ENCODE measurements at places on chromosomes 5 and 9. TPM values are rescaled to one million over a fixed set of nuclear protein-coding genes. Genes with fewer than 3 reads are reported as not detected.
A peak's percentile ranks its signal among the peaks of the same experiment; 100 is the strongest.

DNA sequence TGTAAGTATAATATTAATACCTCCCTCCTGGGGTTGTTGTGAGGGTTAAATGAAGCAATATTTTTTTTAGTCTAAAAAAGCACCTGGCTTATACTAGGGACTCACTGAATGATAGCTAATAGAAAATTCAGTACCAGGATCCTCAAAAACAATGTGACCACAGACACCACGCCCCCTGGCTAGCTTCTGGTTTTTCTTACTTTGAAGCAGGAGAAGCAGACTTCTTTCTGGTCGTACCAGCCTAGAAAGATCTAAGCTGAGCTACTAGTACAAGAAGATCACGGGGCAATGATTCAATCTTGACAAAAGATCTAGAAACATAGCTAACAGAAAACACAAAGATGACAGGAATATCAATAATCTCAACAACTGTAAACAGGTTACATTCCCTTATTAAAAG lies 218.5 kb upstream of the SLC30A5 start:
- no peak for DNase-seq

DNA sequence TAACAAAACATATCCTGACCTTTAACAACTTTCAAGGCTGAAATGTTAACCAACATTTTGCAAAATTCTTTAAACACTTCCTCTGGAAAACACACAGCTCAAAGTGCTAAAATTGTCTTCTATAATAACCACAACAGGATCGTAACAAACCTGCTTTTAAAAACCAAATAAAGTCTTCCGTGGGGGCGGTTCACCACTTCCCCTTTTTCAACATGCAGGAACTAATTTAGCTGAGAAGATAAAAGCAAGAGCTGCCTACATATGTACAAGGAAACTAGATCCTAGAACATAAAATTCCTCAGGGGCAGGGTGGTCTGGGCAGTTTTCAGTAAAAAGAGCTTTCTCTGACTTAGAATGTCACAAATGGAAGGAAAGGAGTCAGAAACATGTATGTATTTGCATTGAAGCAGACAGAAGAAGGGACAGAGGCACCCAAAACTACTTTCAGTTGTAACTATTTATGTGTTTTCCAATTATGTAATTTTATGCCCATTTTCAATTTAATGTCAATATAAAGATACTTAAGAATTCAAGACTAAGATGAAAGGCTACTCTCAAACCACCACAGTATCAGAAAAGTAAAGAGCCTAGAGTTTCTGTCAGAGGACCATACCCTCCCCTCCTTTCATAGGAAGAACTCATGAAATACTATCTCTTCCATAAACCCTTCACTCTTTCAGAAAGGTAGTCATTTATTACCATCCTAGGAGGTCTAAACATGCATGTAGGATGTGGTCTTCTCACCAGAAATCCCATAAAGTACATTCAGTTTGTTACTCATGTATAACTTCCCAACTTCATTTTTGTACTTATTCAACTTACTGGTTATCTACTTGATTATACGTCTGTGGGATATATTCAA lies 185.9 kb upstream of the RASA1 start:
- peak; percentile 76 for DNase-seq

DNA sequence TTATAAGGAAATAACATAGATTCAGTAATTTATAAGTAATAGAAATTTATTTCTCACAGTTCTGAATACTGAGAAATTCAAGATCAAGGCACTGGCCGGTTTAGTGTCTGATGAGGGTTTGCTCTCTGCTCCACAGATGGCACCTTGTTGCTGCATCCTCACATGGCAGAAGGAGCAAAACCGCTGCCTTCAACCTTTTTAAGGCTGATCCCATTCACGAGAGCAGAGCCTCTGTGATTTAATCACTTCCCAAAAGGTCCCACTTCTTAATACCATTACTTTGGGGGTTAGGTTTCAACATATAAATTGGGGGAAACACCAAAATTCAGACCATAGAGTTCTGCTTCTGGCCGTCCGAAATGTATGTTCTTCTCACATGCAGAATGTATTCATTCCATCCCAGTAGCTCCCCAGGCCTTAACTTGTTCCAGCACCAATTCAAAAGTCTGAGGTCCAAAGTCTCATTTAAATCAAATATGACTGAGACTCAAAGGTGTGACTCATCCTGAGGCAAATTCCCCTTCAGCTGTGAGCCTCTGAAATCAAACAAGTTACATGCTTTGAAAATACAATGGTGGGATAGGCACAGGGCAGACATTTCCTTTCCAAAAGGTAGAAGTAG lies 30.6 kb downstream of the BAAT start:
- no peak for DNase-seq

DNA sequence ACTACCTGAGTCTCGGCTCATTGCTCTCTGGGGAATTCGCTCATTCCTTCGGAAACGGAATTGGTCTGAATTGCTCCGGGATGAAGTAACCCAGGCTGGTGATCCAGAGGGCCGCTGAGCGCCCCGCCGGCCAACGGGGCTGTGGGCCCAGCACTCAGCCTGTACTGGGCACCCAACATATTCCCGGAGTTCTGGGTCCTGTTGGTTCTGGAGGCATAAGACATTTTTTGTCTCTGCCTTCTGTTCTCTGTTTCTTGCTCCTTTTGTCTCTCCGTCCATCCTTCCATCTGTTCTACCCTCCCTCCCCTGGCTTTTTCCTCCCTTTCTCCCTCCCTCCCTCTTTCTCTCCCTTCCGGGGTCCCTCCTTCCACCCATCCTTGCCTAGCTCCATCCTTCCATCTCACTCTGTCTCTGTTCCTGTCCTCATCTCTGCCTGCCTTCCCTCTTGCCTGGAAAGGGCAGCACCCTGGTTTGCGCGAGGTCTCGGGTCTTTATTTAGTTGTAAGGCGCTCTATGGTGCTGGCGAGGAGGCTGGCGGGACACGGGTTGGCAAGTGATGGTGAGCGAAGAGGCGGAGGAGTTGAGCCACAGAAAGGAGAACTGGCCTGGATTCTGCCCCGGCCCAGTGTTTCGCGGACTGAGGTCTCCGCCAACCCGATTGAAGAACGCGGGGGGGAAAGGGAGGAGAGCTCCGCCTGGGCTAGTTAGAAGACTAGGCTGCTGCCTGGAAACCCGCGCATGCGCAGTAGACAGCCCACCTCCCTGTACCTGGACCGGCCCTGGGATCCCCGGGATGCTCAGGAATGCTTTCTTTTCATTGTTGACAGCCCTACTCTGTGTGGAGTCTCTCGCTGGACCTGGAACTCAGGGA lies 1468.0 kb downstream of the FOXD4L5 start:
- peak; percentile 89 for DNase-seq

GRCh38 chr5:101932599-101932998 lies 363.5 kb downstream of the SLCO4C1 start:
- no peak for DNase-seq

- no peak for DNase-seq
Measured at GRCh38 chr5:173778152-173778782, 109.9 kb upstream of the CPEB4 start.

- DNase-seq, result no peak
Measured at GRCh38 chr9:92035687-92036410, 79.4 kb downstream of the SPTLC1 start.

- no peak for DNase-seq
Measured at GRCh38 chr9:79763671-79764285, 192.0 kb downstream of the TLE4 start.

DNA sequence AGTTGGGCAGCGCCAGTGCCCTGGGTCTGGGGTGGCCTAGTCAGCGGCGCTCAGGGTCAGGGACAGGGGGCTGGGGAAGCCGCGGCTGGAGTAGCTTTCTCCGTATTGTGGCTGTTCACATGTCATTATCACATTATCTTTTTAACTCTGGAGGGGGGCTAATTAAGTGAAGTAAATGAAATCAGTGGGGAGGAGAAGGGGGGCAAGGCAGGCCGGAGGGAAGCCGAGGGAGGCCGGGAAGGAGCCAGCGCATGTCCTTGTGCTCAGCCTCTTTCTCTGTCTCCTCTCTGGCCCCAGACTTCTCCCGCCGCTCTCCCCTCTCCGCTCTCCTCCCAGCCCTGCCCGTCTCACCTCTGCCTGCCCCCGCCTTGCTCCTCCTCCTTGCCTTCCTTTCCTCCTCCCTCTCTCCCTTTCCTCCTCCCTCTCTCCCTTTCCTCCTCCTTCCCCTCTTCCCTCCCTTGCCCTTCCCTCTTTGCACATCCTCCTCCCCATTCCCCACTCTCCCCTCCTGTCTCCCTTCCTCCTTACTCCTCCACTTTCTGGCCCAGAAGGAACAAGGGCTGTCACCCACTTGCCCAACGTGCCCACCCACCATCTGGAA lies 38.7 kb downstream of the ASS1 start:
- no peak for DNase-seq

- no peak for DNase-seq
Measured at GRCh38 chr9:135692410-135692809, 6.9 kb downstream of the SOHLH1 start.

DNA sequence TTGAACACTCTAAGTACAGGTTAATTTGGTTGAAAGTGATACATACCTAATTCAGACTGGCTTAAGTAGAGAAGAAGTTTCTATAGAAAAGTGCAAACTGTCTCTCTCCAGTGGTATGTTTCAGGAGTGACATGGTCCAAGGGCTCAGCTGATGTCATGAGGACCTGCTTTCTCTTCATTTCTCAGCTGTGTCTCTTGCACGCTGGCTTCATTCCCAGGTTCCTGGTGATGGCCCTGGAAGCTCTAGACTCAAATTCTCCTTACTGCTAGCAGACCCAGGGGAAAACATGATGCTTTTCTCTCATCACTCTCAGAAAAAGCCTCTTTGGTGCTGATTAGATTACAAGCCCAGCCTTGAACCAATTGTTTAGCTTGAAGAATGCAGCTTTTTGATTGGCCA lies 211.9 kb upstream of the CLINT1 start:
- DNase-seq, result no peak

DNA sequence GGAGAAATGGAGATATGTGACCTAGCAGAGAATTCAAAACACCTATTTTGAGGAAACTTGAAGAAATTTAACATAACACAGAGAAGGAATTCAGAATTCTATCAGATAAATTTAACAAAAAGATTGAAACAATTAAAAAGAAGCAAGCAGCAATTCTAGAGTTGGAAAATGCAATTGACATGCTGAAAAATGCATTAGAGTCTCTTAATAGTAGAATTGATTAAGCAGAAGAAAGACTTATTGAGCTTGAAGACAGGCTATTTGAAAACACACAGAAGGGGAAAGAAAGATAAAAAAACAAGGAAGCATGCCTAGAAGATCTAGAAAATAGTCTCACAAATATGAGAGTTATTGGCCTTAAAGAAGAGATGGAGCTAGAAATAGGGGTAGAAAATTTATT lies 87.8 kb upstream of the SLC1A1 start:
- DNase-seq, result no peak

GRCh38 chr5:115487756-115488155 lies 56.8 kb downstream of the FEM1C start:
- no peak for DNase-seq

DNA sequence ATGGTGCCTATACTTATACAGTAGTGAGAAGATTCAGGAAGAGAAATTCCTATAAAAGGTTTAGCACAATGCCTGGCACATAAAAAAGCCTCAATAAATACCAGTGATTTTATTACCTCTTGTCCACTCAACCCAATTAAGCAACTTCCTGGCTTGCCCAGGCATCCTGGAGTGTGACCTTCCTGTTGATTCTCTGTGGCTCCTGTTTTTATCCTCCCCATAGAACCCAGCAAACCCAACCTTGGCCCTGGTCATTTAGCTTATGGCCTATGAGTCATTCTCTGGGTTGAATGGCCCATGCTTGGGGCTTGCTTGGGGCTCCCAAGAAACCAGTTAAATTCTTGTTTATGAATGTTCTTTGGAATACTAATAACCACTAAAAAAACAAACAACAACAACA lies 21.4 kb upstream of the SPARC start:
- DNase-seq, result no peak

- DNase-seq, result no peak
Measured at GRCh38 chr5:163890261-163890660, 384.8 kb downstream of the MAT2B start.

GRCh38 chr5:83104021-83104420 lies 26.7 kb downstream of the XRCC4 start:
- no peak for DNase-seq

GRCh38 chr9:94761481-94761880 lies 35.0 kb downstream of the AOPEP start:
- no peak for DNase-seq

DNA sequence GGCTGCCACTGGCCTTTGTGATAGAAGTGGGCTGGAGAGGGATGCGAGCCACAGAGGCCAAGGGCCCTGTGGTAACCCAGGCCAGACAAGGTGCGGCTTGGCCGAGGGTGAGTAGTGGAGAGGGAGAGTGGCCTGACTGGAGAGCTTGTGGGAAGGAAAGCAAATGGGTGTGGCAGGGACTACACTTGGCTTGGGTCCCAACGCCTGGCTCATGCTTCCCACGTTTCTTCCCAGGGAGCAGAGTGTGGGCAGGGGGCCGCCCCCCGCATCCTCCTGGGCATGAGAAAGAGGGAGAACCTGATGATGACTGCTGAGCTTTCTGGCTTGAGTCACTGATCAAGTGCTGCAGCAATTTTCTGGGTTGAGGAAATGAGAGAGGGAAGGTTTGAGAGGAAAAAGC lies 95.7 kb downstream of the ANKH start:
- DNase-seq, result no peak

DNA sequence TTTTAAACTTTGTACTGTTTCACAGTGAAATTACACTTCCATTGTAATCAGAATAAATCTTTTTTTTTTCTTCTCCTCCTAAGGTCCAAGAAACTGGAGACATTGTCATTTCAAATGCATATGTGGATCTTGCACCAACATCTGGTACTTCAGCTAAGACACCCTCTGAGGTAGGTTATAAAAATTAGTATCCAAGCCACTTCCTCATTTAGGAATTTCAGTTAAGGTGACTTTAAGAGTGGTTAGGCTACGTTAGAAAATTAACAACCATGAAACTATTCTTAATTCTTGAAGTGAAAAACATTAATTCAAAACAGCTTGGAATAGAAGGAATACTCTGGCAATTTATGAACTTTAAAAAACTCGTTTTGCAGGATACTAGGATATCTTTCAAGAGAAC lies 77.5 kb downstream of the HSD17B4 start:
- no peak for DNase-seq

GRCh38 chr9:113168809-113169208 lies 18.0 kb downstream of the SLC31A2 start:
- DNase-seq, result no peak

The TRPM6 gene
- not detected for total RNA-seq

The CCNJL gene
- total RNA-seq, result 0.67 TPM

The FAM169A gene
- 8.1 TPM for total RNA-seq

The PCDHA8 gene
- not detected for total RNA-seq

The PCDHGB7 gene
- total RNA-seq, result 1.9 TPM

The PHYHD1 gene
- total RNA-seq, result 1.5 TPM

The SLC2A6 gene
- 51.8 TPM for total RNA-seq

The ST8SIA4 gene
- total RNA-seq, result 42.6 TPM

The FBLL1 gene
- total RNA-seq, result not detected

The ANGPTL2 gene
- not detected for total RNA-seq

The PCDHB7 gene
- total RNA-seq, result not detected
